ENCODE measurements at places on chromosomes 2 and 18.

- no peak for DNase-seq
These were observed at the start of gene CERKL for GRCh38 chr2:181656450-181657291. CERKL (minus strand) TSS chr2:181657105; CDS start chr2:181657006, 99 bp downstream.

DNA sequence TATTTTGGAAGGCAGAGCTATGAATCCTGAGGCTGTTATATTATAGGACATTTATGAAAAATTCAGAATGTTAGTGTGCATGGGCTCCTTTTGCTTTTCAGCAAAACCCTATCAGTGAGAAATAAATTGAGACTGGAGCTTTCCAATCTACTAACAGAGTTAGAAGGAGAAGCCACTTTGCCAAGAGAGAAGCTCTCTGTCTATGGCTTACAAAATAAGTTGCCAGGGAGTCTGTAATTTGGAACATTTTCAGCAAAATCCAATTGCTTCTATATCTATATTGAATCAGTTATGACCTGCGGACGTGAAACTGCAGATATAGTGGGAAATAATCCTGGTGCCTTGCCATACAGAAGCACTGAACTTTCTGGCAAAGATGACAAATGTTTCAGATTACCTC lies 279.3 kb downstream of the CDH19 start:
- no peak for DNase-seq

GRCh38 chr18:13377496-13377895 lies 158.9 kb downstream of the LDLRAD4 start:
- DNase-seq, result no peak

GRCh38 chr2:111975819-111976218 lies 77.4 kb downstream of the MERTK start:
- DNase-seq, result no peak

DNA sequence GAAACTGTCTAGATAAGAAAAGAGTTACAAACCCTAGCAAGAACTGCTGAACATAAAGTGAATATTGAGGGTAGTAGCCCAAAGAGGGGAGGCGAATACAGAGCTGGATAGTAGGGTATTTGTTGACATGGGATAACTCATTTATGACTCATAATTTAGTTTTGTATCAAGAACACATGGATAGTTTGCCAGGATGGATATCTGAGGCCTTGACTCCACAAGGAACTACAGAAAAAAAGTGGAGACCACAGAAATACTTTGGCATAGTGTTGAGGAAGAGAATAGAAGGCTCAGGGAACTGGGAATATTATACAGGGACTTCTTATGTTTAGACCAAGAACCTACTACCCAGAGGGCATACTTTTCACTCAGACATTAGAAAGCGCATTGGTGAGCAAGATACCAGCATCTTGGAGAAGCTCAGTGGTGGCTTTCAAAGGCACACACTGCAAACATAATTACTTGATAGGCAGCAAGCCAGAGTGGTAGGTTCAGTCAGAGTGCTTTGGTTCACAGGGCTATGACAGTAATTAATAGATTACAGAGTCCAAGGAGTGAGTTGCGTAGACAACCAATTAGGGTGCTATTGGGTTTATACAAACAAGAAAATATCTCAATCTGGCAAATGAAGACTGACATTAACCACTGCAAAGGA lies 51.9 kb upstream of the ZBTB7C start:
- no peak for DNase-seq

- no peak for DNase-seq
These were observed 89.4 kb upstream of the CDH7 start for GRCh38 chr18:65661391-65661790.

All from hematopoietic multipotent progenitor cell treated with erythropoietin and hydrocortisone succinate and interleukin-3 and kit ligand, for 17 days (in vitro differentiated cells).